ENCODE measurements at places on chromosomes 12 and 14. TPM values are rescaled to one million over a fixed set of nuclear protein-coding genes. Genes with fewer than 3 reads are reported as not detected.
A peak's percentile ranks its signal among the peaks of the same experiment; 100 is the strongest.

- no peaks in the 10 kb centered on the region for H3K4me1 ChIP-seq
- peak overlapping the region; percentile 22 for H3K4me3 ChIP-seq
- H3K27me3 ChIP-seq, result no peaks in the 10 kb centered on the region
These were observed 64.1 kb upstream of the PPP4R3A start for GRCh38 chr14:91573894-91574837.

DNA sequence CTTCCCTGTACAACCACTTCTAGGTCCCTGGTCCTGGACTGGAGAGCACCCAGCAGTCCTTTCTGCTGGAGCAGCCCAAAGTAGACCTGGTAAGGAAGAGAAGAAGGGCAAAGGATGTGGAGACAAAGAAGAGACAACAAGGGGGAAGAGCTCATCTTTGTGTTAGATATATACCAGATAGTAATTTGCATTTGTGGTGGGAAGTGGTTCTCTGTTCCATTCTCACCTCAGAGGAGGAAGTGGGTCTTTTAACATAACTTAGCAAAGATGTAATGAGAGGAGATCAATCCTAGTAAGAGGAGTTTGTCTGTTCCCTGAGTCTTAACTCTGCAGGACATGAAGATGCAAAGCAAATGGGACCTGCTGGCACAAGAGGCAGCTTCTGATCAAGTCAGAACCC, 8.0 kb downstream of the CCDC198 start:
- H3K36me3 ChIP-seq, result no peaks in the 10 kb centered on the region
- no peaks in the 10 kb centered on the region for H3K27me3 ChIP-seq
- H3K4me3 ChIP-seq, result no peak overlapping the region
- DNase-seq, result no peak
- H3K27ac ChIP-seq, result no peak overlapping the region

GRCh38 chr14:96205978-96206360, 1.3 kb downstream of the BDKRB2 start:
- DNase-seq, result no peak
- no peaks in the 10 kb centered on the region for H3K36me3 ChIP-seq
- H3K4me3 ChIP-seq, result no peak overlapping the region
- no peaks in the 10 kb centered on the region for H3K4me1 ChIP-seq
- no peak overlapping the region for H3K27ac ChIP-seq
- H3K27me3 ChIP-seq, result no peaks in the 10 kb centered on the region

GRCh38 chr12:56020423-56021184, at the start of gene IKZF4:
TSS of gene IKZF4 (plus strand) at chr12:56021043. CDS start at chr12:56021494, 451 bp downstream.
- DNase-seq, result no peak
- no peak within 1 kb of the TSS for H3K27ac ChIP-seq
- no peaks in the 10 kb centered on the region for H3K4me1 ChIP-seq

- H3K4me3 ChIP-seq, result no peak overlapping the region
- H3K4me1 ChIP-seq, result no peaks in the 10 kb centered on the region
- DNase-seq, result no peak
- no peaks in the 10 kb centered on the region for H3K36me3 ChIP-seq
- H3K27me3 ChIP-seq, result no peaks in the 10 kb centered on the region
- H3K27ac ChIP-seq, result no peak overlapping the region
These were observed 44.6 kb downstream of the CACNA2D4 start for GRCh38 chr12:1873531-1874510.

DNA sequence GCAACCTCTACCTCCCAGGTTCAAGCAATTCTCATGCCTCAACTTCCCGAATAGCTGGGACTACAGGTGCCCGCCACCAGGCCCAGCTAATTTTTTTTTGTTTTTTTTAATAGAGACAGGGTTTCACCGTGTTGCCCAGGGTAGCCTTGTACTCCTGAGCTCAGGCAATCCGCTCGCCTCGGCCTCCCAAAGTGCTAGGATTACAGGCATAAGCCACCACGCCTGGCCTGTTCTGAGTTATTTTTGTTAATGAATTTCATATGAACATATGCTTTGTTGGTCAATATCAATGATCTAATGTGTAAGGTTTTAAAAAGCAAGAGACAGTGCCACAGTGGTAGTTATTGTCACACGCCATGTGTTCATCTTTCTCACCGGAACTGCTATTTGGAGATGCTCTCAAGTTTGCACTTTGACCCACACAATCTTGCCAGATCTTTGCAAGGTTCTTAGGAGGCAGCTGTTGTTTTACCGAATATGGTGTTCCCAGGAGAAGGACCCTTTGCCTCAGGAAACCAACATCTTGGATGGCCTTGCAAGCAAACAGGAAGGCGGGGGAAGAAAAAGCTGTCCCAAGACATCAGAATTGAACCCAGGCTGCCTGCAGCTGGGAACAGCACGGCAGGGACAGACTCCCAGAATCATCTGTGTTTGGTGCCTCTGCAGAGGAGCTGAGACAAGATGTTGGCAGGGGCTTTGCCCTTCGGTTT, 30.0 kb downstream of the GALNT16 start:
- H3K36me3 ChIP-seq, result no peaks in the 10 kb centered on the region
- H3K27ac ChIP-seq, result no peak overlapping the region
- H3K4me1 ChIP-seq, result no peaks in the 10 kb centered on the region
- no peak for DNase-seq
- H3K4me3 ChIP-seq, result no peak overlapping the region

DNA sequence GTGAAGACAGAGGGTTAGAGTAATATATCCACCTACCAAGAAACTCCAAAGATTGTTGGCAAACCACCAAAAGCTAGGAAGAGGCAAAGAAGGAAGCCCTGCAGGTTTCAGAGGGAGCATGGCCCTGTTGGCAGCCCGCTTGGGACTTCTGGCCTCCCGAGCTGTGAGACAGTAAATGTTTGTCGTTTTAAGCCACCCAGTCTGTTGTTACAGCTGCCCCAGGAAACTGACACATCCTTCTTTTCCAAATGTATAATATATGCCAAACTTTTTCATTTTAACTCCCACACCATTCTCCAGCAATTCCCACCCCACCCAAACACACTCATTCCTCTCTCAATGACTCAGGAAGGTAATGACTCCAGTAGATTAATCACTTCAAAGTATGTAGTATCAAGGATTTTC, 74.0 kb downstream of the RPS29 start:
- no peak for DNase-seq
- no peaks in the 10 kb centered on the region for H3K27me3 ChIP-seq
- H3K4me1 ChIP-seq, result no peaks in the 10 kb centered on the region

DNA sequence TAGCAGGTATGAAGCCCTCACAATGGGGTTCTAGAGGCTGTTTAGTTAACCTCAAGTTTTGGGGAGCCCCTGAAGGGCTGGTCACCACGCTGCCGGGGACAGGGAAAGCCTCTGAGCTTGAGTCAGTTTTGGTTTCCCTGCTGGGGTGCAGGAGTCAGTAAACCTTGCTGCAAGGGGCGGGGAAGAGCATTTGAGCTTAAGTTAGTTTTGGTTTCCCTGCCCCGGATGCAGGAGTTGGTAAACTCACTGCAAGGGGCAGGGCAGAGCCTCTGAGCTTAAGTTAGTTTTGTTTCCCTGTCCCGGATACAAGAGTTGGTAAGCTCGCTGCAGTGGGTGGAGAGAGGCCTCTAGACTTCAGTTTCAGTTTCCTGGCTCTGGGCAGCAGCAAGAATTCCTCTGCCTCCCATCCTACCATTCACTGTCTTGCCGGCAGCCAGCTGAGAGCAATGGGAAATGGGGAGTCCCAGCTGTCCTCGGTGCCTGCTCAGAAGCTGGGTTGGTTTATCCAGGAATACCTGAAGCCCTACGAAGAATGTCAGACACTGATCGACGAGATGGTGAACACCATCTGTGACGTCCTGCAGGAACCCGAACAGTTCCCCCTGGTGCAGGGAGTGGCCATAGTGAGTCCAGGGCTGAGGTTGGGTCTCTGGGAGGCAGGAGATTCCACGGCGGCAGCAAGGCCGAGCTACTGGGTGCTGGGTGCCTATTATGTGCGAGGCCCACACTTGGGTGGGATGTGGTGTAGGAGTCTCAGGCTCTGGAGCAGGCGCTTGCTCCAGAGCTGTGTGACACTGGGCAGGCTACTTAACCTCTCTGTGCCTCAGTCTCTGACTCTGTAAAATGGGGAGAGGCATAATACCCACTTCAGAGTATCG, at the start of gene OAS2:
TSS of gene OAS2 (plus strand) at position 357 of the 878 bp plus-strand sequence. CDS start at position 447, 90 bp downstream.
- peaks cover 3% of the 10 kb centered on the region for H3K4me1 ChIP-seq
- H3K27ac ChIP-seq, result no peak within 1 kb of the TSS
- H3K27me3 ChIP-seq, result no peaks in the 10 kb centered on the region
- no peaks in the 10 kb centered on the region for H3K36me3 ChIP-seq

GRCh38 chr14:31489691-31490090, 1.9 kb upstream of the GPR33 start:
- no peak overlapping the region for H3K4me3 ChIP-seq
- no peaks in the 10 kb centered on the region for H3K4me1 ChIP-seq
- no peaks in the 10 kb centered on the region for H3K27me3 ChIP-seq
- H3K27ac ChIP-seq, result no peak overlapping the region

GRCh38 chr14:71730471-71730870, 201.8 kb upstream of the RGS6 start:
- peaks cover 2% of the 10 kb centered on the region for H3K36me3 ChIP-seq
- no peaks in the 10 kb centered on the region for H3K27me3 ChIP-seq
- peaks cover 3% of the 10 kb centered on the region for H3K4me1 ChIP-seq

DNA sequence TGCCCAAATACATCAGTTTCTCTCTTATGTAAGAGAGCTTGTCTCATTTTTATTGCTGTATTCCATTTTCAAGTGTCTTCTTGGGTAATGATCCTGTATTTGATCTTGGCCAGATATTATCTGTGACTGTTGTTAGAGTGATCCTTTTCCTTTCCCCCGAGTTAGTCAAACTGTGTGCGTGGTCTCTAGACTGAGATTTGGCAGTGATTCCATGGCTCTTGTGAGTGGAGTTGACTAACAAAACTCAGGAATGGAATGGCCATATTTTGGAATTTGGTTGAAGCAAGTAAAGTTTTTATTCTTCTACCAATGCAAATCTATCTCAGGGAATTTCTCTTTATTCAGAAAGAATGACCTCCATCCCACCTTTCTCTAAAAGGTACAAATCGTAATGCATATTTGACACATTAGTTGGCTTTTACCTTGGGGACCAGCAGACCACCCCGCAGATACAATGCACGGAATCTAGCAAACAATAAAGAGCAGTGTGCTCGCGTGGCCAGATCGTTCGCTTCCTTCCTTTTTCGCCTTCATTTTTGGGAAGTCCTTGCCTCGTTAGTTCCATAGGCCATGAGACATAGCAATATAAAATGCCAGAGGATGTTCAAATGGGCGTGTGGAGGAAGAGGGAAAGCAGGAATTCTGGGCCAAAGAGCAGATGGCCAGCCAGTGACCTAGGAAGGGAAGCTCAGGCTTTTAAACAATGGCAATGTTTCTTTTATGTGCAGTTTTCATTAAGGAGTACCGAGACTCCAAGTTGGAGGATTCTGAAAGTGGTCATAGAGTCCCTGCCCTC, 24.4 kb downstream of the ETV6 start:
- H3K27me3 ChIP-seq, result no peaks in the 10 kb centered on the region
- peaks cover 5% of the 10 kb centered on the region for H3K4me1 ChIP-seq
- no peak for DNase-seq
- no peak overlapping the region for H3K4me3 ChIP-seq
- H3K27ac ChIP-seq, result no peak overlapping the region

DNA sequence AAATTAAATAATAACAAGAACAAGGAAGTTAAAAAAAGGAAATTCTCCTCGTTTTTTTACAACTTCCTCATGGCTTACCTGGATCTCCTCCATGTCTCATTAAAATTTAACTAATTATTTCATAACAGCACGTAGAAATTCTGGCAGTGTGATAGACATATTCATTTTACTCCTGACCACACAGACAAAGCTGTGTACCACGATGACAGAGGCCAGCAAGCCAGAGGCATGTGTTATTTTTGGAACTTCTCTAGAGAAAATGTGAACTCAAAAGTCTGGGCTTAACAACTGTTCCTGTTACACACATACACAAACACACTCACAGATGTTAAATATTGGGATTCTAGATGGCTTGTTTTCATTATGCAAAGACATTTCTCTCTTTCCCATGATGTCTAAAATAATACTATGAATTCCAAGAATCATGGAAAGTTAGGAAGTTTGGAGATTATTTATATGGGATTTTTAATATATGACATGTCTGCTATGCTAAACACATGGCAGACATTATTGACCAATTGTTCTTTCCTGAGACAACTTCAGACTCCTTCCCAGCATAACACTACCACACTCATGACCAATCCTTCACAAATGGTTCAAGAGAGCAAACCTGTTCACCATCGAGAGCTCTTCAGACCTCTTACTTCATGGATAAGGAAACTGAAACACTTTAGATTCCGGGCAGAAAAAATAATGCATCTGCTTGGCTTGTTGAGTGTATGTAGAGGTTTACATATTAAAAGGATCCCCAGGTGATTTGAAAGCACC, 158.7 kb downstream of the DACT1 start:
- no peak overlapping the region for H3K27ac ChIP-seq
- no peak for DNase-seq
- no peaks in the 10 kb centered on the region for H3K36me3 ChIP-seq

DNA sequence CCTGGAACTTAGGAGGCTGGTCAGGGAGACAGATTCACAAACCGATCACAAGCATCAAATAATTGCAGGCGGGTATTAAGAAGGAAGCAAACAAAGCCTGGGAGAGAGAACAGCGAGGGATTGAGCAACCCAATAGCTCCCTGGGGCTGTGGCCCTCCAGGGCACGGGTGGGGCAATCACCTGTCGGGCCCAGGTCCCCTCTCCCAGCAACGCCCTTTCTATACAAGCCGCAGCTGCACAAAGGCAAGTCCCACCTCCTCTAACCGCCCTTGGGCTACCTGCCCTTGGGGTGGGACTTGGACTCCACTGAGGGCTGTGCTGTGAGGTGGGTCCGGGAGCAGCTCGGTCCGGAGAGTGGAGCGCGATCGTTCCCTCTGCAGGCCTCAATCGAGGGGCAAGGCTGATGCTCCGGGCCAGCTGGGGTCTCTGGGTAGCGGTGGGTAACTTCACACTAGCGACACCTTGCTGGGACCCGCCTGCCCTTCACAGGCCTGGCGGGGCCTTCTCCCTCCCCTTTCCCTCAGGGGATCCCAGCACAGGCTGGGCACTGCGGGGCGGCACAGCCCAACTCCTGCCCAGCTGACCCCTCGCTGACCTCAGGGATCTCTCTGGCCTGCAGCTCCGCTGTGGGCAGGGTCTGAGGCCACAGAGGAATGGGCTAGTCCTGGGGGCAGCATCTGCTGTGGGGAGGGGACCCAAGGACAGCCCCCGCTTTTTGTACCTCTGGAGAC, 8.0 kb downstream of the PHB2 start:
- no peak overlapping the region for H3K4me3 ChIP-seq
- H3K27me3 ChIP-seq, result no peaks in the 10 kb centered on the region
- peak; percentile 69 for DNase-seq
- H3K27ac ChIP-seq, result no peak overlapping the region

KLRB1 gene
- not detected for polyA plus RNA-seq

FOXM1 gene
- polyA plus RNA-seq, result 0.20 TPM

CFAP251 gene
- 0.88 TPM for polyA plus RNA-seq

KRT6C gene
- polyA plus RNA-seq, result 0.25 TPM

OTOGL gene
- polyA plus RNA-seq, result not detected

Measured in aorta (tissue), 5 donors.